ENCODE measurements at places on chromosomes 16 and 17. TPM values are rescaled to one million over a fixed set of nuclear protein-coding genes. Genes with fewer than 3 reads are reported as not detected.

Gene TAC4
- not detected for total RNA-seq

GRCh38 chr17:900336-900934 lies 79.1 kb downstream of the NXN start:
- H3K27ac ChIP-seq = no peak overlapping the region
- H3K4me1 ChIP-seq = no peaks in the 10 kb centered on the region
- peaks cover 32% of the 10 kb centered on the region for H3K27me3 ChIP-seq
- no peak for DNase-seq

GRCh38 chr17:7677388-7678067 lies 9.8 kb downstream of the TP53 start:
- no peaks in the 10 kb centered on the region for H3K27me3 ChIP-seq
- peaks cover 49% of the 10 kb centered on the region for H3K36me3 ChIP-seq
- peak overlapping the region; percentile 28 for H3K27ac ChIP-seq
- no peak overlapping the region for H3K4me3 ChIP-seq

DNA sequence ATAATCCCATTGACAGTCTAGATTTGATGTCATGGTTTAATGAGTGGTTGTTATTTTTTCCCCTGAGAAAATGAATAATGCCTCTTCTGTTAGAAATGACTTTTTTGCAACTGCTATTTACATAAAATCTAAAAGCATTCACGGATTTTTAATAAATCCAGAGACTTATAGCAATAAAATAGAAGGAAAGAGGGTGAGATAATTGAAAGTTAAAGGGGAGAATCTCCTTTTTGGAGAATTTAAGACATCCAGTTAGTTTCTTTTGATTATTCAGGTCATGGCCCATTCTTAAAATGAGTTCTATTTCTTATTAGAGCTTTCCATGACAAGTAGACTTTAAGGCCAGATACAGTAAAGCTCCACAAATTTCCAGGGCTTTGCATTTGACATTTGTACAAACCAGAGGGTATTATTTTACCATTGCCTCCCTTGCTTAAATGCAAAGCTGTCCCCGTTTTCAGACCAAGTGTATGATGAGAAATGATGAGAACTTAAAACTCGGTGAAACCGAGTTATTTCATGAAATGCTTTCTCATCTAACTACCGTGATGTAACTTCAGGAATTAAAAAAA lies 789.0 kb upstream of the SOX9 start:
- no peak overlapping the region for H3K4me3 ChIP-seq
- no peaks in the 10 kb centered on the region for H3K36me3 ChIP-seq
- H3K4me1 ChIP-seq = no peaks in the 10 kb centered on the region
- H3K27me3 ChIP-seq = no peaks in the 10 kb centered on the region
- DNase-seq = no peak

Gene CBX2
- 9.7 TPM for total RNA-seq

Measured in activated T-helper 2 cell treated with anti-CD3 and anti-CD28 coated beads, Interferon-gamma antibody, Interleukin-2, Interleukin-4, amounts not matched to agents 10 μg/mL and 5 μg/mL and 100 μg/mL, durations not matched to agents 14 hours and 24 hours and 36 hours (primary cell).